Dorsolateral prefrontal cortex (tissue), 122 donors: ENCODE measurements at places on chromosomes 5 and 9. TPM values are rescaled to one million over a fixed set of nuclear protein-coding genes. Genes with fewer than 3 reads are reported as not detected.

DNA sequence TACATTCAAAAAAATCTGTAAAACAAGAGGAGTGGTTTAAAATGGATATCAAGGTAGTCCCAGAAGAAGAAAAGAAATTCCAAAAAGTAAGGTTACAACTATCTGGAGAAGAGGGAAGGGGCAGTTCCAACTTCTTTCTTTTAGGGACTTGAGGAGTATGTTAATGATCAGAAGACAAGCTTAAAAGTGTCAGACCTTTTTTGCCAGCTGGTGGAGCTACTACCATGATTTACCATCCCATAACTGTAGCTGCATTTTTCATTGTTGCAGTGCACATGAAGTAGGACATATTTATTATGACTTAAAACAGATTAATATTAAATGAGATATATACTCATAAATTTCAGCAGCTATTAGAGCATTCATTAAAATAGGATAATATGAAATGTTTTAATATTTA lies 158.5 kb upstream of the RGS7BP start:
- no peak for DNase-seq

FBP2 gene
- total RNA-seq = not detected

DNM1 gene
- total RNA-seq = 523 TPM

CKMT2 gene
- 11.6 TPM for total RNA-seq

DNA sequence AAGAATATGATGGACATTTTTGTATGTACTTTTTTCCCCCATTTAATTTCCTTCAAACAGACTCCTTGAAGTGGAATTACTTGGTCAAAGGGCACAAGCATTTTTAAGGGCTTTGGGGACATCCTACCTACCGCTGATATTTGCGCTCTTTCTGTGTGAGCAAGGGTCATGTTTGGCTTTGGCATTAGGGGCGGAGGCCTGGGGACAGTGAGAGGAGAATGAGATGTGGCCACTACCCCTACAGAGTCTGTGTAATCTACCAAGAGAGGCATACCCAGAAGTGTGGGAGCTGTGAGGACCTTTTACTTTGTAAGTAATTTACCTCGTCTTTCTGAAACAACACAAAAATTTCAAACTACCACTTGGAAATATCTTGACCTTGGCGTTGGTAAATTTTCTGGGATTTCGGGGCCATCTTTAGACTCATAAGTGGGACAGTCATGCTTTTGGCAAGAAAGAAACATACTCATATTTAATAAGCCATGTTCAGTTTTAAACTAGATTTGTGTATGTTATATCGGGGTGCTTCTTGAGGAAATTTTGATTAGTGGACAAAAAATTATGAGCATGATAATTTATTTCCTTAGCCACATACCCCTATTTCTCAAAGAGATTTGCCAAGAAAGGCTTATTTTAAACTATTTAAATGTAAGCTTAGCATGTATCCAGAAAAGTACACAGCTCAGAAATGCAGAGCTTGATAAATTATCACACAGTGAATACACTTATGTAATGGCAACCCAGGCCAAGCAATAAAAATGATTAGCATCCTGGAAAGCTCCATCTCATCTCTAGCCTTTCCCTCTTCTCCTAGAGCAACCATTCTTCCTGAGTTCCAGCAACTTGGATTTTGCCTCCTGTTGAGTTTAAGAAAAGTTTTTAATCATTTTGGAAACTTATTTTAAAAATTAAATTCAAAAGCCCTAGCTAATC lies 63.6 kb downstream of the ARHGAP26 start:
- no peak for DNase-seq

DNA sequence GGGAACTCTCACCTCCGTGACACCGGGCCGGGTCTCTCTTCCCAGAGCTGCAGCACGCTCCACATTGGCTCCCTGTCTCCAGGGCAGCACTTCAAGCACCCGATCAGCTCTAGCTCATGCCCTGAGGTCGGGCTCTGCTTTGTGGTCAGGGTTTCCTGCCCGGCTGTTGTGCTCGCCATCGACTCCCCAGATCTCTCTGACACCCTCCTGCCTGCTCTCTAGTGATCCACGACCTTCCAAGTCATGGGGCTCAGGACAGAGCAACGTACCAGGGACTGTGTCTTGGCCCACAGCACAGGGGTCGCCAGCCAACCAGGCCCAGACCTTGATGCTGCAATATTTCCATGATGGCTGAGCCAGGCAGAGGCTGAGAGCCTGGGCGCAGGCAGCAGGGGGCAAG lies 45.1 kb downstream of the PRRT1B start:
- DNase-seq = no peak

TRIP13 gene
- 2.6 TPM for total RNA-seq

DNA sequence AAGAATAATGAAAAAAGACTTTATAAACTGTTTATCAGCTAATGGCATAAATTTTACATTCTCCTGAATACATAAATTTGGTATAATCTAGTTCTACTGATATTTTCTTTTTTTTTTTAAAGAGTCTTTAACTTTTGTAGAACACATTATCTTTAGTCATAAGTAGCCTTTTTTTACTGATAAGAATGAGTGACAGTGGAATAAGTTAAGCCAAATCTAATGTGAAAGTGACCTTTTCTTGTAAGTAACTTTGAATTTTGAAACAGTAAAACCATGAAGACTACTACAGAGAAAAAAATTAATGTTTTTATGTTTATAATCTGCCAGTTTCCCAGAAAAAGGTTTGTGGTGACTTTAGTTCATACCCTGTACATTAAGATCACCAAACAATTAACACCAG lies 13.7 kb downstream of the CEP78 start:
- DNase-seq = no peak

CAAP1 gene
- total RNA-seq = 10.8 TPM

- DNase-seq = no peak
Measured at GRCh38 chr5:22596404-22596970, 256.7 kb downstream of the CDH12 start.

DNA sequence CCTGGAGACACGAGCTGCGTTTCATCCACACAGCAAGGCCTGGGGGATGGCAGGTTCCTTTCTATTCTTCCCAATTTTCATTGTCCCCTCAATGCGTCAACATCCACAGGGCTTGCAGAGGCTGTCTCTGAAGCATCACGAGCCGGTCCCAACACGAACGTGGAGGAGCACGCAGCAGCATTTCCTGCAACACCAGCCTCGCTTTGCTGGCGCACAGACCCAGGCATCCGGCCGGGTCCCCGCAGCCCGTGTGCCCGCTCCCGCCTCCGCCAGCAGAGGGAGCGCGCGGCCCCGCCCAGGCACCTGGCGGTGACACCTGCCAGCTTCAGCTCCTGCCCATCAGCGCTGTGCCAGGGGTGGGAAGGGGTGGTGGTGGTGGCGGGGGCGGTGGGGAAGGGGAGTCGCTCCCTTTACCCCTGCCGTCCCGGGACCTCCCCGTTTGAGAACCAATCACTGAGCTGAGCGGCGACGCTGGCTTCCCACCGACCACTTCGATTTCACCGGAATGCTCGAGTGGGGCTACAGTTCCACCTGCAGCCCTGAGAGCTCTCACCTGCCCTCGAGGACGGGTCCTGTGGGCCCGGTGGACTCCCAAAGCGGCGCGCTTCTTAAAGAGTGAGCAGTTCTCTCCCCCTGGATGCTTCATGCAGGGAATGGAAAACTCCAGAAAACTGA lies 464.5 kb downstream of the ICE1 start:
- DNase-seq = no peak

FABP6 gene
- 5.8 TPM for total RNA-seq

DNA sequence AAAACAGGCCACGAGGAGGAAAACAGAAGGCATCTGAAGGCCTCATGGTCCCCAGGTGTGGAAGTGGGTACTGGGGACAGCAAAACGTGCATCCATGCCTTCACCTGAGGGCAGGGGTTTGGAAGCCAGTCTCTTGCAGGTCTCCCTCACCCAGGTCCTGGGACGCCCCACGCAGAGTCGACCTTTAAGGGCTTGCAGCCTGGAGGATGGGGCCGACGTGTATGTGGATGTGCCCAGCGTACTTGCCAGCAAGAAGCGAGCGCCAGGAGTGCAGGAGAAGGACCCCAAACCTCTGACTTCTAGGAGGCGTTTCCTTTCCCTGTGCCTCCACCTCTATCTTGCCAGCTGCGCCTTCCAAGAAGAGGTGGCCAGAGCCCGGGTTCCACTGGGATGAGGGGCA lies 65.9 kb downstream of the OTULIN start:
- no peak for DNase-seq

GRCh38 chr5:169694091-169694625 lies 57.1 kb downstream of the DOCK2 start:
- DNase-seq = no peak

DTWD2 gene
- total RNA-seq = 8.1 TPM

DNA sequence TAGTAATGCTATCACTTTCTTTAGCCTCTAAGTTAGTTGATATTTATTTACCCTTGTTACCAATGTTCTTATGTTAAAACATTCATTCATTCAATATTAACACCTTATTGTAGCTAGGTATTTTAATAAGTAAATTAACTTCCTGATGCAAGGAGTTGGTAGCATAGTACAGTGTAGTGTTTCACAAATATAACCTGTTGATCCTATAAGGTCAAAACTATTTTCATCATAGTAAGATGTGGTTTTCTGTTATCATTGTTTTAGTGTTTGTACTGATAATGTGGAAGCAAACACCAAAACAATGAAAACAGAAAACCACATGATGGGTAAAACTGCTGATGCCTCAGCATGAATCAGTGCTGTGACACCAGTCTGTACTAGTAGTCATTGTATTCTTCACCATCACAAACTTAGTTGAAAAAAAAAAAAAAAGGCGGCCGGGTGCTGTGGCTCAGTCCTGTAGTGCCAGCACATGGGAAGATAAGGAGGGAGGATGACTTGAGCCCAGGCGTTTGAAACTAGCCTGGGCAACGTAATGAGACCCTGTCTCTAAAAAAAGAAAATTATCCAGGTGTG lies 36.5 kb downstream of the ZCCHC7 start:
- DNase-seq = no peak

IL4 gene
- total RNA-seq = not detected

DNA sequence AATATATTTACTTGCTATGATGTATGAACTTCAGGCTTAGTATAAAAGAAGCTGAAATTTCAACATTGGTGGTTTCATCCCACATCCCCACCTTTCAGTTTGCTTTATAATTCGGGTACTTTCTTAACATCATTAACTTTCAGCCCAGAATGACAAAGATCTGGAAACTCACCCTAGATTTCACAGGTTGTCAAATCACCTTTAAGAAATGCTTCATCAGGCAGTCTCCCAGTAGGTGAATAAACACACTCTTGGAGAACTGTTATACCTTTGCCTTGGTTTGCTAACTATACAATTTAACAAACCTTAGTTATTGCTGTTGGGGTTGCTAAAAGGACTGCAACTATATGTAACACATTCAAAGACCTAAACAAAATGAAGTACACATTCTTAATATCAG lies 54.4 kb downstream of the MLANA start:
- DNase-seq = no peak

CPLANE1 gene
- total RNA-seq = 42.6 TPM

PCDHA6 gene
- 6.7 TPM for total RNA-seq

SLC36A3 gene
- not detected for total RNA-seq

- DNase-seq = no peak
Measured at GRCh38 chr5:115962565-115963402, 509 bp downstream of the LVRN start.

SPATA31C1 gene
- total RNA-seq = not detected

EDIL3 gene
- total RNA-seq = 252 TPM

C1QTNF3 gene
- 10.5 TPM for total RNA-seq

NEUROG1 gene
- total RNA-seq = not detected

DNA sequence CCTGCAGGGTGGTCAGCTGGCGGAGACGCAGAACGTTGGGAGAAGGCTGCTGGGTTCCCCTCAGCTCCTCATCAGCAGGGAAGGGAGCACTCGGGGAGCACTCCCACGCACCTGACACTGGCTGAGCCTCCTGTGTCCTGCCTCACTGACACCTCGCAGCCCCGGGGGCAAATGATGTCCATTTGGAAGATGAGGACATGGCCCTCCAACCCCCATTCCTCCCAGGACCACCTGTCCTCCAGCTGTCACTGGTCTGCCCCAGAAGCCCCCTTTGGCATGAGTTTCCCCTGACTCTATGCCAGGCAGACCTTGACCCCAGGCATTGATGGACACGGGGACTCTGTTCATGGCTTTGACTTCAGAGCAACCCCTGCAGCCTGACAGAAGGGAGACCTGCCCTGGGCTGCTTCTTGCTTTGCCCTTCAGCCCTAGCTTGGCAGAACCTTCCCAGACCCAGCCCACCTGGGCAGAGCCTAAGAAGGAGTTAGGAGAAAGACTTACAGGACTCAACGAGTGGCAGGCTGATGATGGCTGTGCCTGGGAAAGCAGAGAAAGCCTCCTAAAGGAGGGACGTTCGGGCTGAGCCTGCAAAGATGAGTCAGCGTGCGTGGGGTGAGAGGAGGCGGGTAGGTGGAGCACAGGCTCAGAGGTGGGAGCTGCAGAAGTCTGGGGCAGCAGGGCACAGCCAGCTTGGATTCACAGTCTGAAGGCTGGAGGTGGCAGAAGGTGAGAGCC lies 90.6 kb downstream of the LMX1B start:
- peak; percentile 79 for DNase-seq

PHF24 gene
- 163 TPM for total RNA-seq

SARDH gene
- 4.5 TPM for total RNA-seq

HMMR gene
- 0.78 TPM for total RNA-seq

TAF11L5 gene
- 0.93 TPM for total RNA-seq

DNA sequence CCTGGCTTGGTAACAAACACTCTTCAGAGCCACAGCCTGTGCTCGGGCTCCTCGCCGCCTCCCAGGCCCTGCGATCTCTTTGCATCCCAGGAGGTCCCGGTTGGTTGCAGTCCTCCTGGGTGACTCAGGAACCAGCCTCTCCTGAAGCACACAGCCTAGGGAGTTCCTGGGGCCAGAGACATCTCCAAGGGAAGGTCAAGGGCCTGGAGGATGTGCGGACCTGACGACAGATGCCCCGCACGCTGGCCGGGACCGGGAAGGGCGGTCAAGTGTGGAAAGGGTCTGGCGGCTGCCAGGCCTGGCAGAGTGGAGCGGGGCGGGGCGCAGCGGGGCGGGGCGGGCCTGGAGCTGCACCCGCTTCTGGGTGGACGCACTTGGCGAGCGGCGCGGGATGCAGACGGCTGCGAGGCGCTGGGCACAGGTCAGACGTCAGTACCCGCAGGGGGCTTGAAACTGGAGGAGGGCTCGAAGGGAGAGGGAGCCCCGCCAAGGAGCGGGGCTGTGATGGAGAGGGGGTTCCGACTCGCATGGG lies 45.0 kb upstream of the PRSS3 start:
- DNase-seq = no peak

- DNase-seq = no peak
Measured at GRCh38 chr5:107597247-107597646, 73.5 kb downstream of the EFNA5 start.

UTP15 gene
- total RNA-seq = 16.6 TPM

DNA sequence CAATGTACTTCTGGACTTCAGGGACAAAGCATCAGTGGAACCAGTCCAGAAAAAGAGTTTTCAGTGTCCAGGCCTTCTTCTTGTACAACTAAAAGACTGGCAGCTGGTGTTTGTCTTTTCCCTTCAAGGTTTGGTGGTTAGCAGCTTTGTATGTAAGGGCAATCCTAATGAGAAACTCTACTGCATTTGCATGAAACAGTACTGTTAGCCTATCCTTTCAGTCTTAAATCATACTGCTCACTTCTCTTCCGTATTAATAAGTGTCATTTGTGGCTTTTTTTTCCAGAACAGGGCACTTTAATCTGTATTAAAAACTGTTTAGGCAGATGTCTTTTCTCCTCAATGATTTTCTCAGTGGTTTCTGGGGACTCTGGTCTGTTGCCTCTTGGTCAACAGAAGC lies 48.9 kb downstream of the FAM174A start:
- DNase-seq = no peak
